Stimulated activated CD8-positive, alpha-beta memory T cell treated with anti-CD3 and anti-CD28 coated beads, Interleukin-15, amount 100 ng/mL, for 24 hours (primary cell): ENCODE measurements at places on chromosomes 12 and 14.

- DNase-seq, result no peak
Observed at GRCh38 chr14:95939335-95939734, 62.7 kb downstream of the TUNAR start.

DNA sequence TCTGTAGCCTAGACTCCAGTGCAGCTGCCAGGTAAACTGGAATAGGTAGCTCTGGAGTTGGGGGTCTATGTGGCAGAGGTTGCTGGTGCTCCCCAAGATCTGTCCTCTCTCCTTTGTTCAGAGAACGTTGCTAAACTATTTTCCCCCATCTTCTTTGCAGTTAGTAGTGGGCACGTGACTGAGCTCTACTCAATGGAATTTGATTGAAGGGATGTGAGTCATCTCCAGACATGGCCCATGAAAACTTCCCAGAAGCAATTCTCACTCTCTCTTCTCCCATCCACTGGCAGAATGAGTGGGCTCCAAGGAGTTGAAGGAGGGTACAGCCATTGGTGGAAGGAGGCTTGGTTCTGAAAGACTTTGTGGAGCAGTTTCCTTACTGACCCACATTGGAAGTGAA lies 44.0 kb downstream of the PAH start:
- no peak for DNase-seq

GRCh38 chr12:538731-539539 lies 79.2 kb downstream of the B4GALNT3 start:
- DNase-seq, result no peak

DNA sequence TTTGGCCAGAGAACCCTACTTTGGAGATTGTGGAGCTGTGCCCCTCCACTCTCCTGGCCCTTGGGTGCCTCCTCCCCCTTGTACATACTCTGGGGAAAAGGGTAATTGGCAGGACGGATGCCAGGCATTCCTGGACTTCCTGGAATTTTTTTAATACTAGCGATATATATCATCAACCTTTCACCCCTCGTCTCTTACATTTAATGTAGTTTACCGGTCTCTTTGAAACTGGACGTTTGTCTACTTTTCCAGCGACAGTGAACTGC lies 767 bp upstream of the CRY1 start:
- DNase-seq, result no peak

GRCh38 chr12:32688786-32689185 lies 9.7 kb downstream of the DNM1L start:
- DNase-seq, result no peak

- DNase-seq, result peak; percentile 63
Observed at GRCh38 chr14:37874429-37875109, 279.1 kb downstream of the TTC6 start.

DNA sequence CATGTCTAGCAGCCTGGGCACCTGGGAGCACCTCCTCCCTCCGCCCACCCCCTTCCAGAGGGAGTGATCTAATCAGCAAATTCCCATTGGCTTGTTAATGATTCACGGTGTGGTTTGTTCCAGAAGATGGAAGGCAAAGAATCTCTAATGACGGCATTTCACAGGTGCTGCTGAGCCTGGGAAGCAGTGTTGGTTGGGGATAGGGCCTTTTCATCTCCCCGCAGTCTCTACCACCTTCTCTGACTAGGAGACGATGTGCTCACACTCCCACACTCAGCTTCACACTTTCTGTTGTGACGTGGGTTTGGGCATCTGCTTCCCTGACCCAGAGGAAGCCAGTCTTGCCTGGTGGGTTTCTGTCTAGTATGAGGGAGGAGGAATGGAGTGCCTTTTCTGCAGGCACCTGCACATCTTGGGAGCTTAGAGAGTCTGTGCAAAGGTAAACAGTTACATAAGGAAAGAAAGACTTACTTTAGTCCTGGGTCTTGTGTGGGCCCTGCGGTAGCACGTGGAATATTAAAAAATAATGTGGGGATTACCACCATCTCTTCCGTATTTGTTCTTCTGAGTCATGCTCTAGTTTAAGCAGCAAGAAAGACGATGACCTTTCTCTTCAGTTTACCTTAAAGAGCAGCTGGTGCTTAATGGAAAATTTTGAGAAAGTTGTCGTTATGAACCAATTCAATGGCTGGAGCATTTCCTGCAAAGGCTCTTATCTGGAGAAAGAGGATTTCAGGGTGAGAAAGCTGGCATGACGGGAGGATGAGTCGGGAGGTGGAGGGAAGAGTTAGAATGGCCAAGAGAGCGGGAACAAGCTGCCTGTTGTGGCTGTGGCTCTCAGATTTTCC lies 70.6 kb upstream of the ARHGAP5 start:
- DNase-seq, result no peak

- DNase-seq, result no peak
Observed at GRCh38 chr14:90398841-90399540, 2.2 kb downstream of the CALM1 start.

- DNase-seq, result no peak
Observed at GRCh38 chr12:112105891-112106290, 2.7 kb downstream of the NAA25 start.

GRCh38 chr14:81474148-81474492 lies 59.5 kb downstream of the SEL1L start:
- DNase-seq, result no peak

GRCh38 chr14:29802211-29802610 lies 125.4 kb downstream of the PRKD1 start:
- no peak for DNase-seq

DNA sequence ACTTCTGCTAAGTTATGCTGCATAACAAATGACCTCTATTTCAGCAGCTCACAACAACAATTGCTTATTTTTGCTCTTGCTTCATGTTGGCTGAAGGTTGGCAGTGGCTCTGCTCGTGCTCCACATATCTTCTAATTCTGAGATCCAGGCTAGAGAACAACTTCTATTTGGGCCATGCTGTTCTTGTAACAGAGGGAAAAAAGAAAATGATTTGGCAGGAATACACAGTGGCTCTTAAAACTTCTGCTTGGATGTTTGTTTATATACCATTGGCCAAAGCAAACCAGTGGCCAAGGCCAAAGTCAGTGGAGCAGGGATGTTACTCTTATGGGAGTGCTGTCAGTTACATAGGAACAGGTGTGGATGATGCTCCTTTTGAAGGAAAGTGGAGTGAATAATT lies 32.1 kb downstream of the GPHN start:
- DNase-seq, result no peak

DNA sequence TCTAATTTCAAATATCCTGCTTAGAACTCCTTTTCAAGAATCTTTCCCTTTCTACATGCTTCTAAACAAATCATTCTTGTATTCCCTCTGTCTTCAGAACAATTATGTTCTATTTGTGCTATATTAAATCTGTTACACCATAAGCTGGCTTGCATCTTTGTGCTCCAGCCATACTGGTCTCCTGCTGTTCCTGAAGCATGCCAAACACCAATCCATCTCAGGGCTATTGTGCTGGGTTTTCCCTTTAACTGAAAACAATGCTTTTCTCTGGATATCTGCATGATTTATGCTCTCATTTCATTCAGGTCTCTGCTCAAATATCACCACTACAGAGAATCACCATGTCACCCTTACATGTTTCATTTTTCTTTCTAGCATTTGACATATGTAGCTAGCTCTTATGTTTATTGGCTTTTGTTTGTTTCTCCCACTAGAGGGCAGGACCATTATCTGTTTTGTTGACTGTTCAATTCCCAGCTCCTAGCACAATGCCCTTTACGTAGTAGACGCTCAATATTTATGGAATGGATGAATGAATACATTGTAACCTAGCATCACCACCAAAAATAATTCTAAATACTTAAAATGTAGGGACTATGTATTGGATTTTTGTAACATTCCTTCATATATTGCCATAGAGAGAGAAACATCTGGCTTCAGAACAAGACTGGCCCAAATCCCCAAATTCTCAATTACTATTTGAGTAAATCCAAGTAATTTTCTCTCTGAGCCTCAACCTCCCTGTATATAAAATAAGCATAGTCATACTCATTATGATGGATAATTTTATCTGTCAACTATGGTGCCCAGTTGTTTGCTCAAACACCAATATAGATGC lies 302.0 kb upstream of the SYT1 start:
- no peak for DNase-seq

GRCh38 chr14:72599579-72600470 lies 294.1 kb downstream of the DPF3 start:
- no peak for DNase-seq

DNA sequence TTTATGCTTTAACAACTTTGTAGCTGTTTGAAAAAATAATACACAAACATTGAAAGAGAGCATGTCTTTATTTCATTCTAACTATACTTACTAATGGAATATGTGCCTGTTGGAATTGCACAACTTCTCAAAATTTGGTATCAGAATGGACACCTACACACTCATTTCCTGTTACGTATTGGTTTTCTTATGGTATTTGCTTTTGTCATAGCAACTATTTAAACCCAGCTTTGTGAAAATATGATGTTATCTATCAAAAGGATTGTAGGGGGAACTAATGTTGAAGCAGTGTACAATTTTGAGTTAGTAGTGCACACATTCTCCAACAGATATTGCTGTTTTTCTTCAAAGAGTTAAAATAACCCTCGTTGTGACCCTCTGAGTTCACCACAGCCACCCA lies 52.6 kb downstream of the RBMS2 start:
- no peak for DNase-seq

- DNase-seq, result no peak
Observed at GRCh38 chr12:47739297-47739696, 14.0 kb upstream of the ENDOU start.
